ENCODE measurements at places on chromosomes 11 and 22.

DNA sequence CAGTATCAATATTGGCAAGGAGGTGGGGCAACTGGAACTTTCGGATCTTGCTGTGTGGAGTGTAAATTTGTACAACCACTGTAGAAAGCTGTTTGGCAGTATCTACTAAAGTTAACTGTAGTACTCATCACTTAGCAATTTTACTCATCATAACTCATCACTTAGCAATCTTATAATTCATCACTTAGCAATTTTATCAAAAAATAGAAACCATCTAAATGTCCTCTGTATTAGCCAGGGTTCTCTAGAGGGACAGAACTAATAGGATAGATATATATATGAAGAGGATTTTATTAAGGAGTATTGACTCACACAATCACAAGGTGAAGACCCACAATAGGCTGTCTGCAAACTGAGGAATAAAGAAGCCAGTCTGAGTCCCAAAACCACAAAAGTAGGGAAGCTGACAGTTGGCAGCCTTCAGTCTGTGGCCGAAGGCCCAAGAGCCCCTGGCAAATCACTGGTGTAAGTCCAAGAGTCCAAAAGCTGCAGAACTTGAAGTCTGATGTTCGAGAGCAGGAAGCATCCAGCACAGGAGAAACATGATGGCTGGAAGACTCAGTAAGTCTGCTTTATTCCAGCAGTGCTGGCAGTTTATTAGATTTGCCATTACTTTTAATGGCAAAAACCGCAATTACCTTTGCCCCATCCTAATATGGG lies 92.9 kb upstream of the USP47 start:
- no peak for DNase-seq

DNA sequence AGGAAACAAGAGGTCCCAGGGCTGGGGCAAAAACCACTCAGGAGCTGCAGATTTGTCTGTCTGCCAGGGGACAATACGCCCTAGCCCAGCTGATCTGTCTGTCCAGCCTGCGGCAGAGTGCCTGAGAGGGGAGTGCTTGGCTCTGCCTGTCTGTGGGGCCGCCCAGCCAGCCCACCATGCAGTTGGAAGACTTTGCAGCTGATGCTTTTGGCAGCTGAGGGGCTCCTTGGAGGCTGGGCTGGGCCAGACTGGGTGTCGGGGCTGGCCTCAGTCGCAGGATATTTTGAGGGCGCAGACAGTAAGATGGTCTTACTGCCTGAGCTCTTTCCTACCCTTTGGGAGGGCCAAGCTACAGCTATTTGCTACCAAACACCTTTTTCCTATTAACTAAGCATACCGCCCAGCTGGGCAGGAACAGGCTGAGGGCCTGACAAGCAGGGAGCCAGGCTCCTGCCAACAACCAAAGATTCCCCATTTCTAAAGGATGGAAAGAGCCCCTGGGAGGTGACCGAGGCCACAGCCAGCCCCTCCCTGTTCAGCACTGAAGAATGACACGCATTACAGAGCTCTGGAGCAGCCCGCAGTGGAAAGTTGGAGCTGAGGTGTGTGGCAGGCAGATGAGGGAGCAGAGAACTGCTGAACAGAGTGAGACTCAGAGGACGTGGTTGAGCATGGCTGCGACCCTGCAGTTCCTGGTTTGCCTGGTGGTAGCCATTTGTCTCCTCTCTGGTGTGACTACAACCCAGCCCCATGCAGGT lies at the start of gene FAM180B:
FAM180B (plus strand) TSS at position 581 of the 758 bp plus-strand sequence; CDS start at position 672, 91 bp downstream.
- DNase-seq: no peak

DNA sequence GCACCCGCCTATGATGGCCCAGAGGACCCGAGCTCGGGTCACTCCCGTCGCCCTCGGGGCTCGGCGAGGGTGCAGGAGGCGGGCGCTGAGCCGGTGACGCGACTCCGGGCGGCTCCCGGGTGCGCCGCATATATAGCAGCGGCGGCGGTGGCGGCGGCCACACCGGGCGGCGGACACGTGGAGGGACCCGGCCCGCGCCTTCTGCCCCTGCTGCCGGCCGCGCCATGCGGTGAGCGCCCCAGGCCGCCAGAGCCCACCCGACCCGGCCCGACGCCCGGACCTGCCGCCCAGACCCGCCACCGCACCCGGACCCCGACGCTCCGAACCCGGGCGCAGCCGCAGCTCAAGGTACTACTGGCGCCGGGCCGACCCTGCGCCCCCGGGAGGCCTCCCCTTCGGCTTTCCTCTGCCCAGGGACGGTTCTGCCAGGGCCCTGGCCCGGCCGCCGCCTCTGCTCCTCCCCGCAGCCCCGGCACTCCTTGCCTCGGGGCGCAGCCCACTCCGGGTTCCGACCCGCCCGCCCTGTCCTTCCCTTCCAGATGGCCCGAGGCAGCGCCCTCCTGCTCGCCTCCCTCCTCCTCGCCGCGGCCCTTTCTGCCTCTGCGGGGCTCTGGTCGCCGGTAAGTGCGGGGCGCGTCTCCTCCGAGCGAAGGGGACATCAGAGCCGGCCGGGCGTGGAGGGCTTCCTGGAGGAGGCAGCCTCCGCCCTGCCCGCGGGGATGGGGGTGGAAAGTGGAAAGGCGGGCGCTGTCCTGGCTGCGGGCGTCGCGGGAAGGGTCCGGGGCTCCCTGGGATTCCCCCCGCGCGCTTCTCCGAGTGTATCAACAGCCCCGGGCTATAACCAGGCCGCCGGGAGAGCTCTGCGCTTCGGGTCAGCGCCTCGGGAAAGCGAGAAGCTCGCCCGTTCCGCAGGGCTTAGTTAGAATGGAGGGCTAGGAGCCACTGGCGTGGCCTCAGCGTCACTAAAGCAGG lies at the start of gene GAL:
GAL (plus strand) TSS at position 160 of the 972 bp plus-strand sequence; CDS start at position 540, 380 bp downstream.
- no peak for DNase-seq

- DNase-seq: no peak
These were observed 19.5 kb upstream of the CSNK1E start for GRCh38 chr22:38336699-38337098.

DNA sequence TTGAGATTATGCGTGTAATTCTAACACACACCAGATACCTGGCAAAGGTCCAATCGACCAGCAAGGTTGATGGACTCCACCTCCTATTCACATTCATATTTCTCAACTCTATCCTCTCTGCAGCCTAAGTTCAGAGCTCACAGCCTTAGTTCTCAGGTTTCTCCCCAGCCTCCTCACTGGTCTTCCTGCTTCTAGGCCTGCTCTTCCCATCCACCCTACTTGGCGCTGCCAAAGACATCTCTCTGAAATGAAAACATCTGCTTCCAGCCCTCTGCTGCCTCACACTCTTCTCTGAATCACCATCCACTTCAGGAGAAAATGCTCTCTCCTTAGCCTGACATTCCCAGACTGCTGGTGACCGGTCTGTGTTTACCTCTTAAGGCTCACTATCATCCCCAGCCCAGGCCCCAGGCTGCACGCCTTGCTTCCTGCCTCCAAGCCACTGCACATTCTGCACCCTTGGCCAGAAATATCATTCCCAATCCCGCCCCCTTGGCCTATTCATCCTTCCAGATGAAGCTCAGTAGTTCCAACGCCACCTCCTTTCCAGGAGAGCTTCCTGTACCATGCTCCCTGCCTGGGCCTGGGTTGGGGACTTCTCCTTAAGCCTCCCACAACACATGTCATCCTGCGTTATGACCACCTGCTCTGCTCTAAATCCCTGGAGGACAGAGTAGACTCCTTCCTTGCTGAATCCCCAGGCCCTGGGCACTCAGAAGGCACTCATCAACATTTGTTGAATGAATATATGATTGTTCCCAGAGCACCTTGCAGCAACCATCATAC lies 3.5 kb downstream of the ARRB1 start:
- peak; percentile 86 for DNase-seq

GRCh38 chr22:45284705-45285262 lies at the start of gene UPK3A:
UPK3A (plus strand) TSS chr22:45284949; CDS start chr22:45285014, 65 bp downstream.
- no peak for DNase-seq

DNA sequence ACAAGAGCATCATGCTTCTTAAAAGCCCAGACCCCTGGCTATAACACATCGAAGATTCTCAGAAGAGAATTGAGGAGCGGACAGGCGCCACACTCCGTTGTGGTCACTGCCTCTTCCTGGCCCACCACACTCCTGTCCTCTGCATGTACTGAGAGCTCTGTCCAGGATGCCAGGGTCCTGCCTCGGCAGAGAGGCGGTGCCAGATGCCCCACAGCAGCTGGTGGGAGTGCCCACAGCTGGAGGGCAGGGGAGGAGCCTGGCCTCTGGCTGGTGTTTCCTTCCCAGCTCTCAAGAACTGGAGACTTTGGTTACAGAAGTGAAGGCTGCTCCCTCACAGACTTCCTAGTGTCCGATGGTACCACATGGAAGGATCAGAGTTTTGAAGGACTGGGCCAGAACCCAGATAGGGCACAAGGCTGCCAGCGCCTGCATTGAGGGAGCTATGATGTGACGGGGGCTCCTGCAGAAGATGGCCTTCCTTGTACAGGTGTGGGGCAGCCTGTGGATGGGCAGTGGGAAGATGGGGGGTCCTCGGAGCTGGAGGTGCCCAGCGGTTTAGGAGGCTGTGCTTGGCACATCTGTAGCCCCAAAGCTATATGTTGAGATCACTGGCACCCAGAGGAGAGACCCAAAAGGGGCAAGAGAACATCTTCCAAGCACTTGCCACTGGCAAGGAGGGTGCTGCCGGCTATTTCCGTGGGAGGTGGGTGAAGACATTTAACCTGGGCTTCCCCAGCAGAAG lies 19.4 kb downstream of the RSPH14 start:
- no peak for DNase-seq

DNA sequence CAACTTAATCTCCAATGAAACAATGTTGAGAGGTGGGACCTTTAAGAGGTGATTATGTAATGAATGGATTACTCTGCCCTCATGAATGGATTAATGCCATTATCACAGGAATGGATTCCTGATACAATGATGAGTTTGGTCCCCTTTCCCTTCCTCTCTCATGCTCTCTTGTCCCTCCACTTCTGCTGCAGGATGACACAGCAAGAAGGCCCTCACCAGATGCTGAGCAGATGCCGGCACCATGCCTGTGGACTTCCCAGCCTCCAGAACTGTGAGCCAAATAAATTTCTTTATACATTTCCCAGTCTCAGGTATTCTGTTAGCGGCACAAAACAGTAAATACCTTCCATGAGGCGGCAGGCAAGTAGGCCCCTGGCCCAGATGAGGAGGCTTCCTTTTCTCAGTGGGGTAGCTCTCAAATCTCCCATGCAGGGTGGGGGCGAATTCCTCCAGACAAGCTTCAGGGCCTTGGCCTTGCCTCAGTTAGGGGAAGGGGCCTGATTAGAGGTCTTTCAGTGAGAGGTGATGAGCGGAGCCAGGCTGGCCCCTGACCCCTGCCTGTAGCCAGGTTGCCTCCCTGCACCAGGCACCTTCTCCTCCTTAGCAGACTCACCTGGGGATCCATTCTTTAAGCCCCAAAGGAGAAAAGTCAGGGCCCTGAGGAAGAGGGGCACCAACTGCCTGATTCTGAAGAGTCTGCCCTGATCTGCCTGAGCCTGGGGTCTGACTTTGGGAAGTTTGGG lies 86.0 kb downstream of the RRM1 start:
- no peak for DNase-seq

DNA sequence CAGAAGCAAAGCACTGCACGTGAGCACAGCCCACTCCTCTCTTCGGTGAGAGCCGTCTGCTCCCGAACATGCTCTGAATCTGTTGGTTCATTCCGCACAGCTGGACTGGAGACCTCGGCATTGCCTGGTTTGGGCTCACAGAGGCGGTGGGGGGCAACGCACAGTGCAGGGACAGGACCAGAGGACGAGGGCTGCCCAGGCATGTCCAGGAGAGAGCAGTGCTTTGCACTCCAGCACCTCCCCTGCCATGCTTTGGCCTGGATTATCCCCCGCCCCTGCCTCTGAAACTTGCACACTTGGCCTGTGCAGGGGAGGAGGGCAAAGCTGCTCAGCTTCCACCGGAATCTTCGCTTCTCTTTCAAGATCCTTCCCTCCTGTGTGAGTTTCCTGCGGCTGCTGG lies 536.5 kb downstream of the BRD1 start:
- no peak for DNase-seq

- DNase-seq: no peak
These were observed 15.5 kb downstream of the RAB30 start for GRCh38 chr11:83056204-83056603.

DNA sequence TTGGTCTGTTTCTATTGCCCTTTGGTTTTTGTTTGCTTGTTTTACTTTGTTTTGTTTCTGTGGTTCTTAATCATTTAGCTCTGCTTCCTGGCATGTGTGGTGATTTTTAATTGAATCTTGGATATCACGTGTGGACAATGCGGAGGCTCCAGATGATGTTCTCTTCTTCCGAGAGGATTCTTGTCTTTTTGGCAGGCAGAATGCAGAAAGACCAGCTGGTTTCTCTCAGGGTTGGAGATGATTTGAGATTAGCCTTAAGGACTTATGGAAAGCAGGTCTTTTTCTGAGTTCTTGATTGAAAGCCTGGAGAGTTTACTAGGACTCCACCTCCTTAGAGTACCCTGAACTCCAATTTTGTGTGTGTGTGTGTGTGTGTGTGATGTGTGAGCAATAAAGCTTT lies 21.0 kb upstream of the ANO1 start:
- no peak for DNase-seq
